ENCODE measurements at places on chromosomes 5 and 9.

- no peak for DNase-seq
Observed at GRCh38 chr5:123906698-123907295, 394.8 kb downstream of the CSNK1G3 start.

DNA sequence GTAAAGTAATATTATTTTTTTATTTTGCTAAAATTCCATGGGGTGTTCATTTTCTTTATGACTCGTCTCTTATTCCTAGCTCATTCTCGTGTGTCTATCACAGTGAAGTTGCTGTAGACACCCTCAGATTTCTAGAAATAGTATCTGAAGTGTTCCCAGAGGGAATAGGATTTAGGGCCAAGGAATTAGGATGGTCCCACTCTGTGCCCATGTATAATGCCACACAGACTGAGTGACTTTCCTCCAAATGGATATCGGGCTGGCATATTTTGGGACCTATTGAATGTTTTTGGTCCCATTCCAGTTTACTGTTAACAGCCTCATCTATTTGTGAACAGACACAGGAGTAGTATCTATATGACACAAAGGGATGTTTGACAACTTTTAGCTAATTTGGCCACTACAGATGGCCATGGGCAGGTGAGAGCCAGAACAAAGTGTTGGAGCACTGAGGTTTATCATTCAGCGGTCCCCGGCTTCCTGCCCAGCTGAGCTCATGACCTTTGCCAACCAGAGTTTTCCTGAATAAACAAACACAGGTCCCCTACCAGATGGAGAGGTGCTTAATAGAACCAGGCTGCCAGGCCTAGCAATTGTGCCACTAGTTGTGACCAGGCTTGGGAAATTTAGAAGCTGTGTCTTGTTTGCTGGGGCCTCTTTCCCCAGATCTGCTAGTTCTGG lies 46.9 kb downstream of the MAP1B start:
- no peak for DNase-seq

GRCh38 chr5:150946351-150946905 lies 41.6 kb upstream of the ZNF300 start:
- DNase-seq, result no peak

DNA sequence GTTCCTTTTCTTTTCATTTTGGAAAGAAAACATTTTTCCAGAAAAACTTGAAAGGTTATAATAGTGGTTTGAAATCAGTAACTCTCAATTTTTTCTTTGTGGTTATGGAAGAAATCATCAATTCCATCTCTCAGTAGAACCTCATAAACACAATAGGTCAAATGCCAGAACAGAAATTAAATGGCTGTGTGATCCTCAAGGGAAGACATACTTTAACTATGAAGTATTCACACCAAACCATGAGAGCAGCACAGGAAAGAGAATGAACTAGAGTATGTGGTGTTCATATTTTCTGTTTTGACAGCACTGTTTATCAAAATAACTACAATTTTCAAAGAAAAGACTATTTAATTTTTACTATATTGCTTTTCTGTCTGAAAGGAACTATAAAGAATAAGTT lies 29.7 kb upstream of the EFNA5 start:
- DNase-seq, result no peak

DNA sequence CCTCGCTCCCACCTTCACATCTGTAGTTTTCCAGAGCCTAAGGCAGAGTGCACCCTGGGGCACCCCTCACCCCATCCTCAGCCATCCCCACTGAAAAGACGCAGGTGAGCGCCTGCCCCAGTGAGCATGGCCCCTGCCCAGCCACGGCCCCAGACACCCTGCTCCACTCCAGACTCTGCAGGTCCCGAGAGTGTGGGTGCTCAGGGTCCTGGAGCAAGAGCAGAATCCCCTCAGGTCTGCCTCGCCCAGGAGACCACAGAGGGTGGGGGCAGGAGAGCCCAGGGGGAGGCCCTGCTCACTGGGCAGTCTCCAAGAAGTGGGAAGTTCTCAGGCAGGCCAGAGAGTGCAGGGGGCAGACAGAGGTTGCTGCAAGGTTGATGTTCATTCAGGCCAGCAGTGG lies 158.6 kb upstream of the PPP1R26 start:
- DNase-seq, result no peak

DNA sequence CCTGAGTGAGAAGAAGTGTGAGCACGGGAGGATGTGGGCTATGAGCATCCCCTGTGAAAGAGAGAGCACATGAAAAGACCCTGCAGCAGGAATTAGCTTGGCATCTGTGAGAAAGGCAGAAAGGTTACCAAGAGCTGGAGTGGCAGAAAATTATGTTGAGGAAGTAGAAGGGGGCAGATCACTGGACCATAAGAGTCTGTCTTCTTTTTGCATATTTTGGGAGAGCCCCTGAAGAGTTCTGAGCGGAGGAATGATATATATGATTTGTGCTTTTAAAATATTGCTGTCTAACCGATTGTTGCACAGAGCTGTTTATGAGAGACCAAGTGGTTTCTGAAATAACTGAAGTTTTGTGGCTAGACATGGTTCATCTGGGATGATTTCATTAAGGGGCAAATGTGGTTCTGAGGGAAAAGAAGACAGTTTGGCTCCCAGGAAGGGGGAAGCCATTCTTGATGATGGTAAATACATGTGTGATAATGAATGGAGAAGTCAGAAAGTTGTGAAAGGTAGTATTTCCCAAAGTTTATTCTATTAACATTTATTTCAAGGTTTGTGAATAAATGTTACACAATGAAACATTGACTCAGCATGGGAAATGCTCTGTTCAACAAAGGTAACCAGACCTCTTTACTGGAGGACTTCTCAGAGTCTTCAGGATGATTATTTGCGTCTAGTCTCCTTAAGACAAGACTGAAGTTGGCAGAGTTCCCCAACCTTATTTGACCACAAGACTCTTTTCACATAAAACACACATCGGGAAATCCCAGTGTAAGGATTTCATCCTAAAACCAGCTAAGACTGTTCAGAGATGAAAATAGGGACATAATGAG lies 31.5 kb upstream of the ADRB2 start:
- DNase-seq, result no peak

DNA sequence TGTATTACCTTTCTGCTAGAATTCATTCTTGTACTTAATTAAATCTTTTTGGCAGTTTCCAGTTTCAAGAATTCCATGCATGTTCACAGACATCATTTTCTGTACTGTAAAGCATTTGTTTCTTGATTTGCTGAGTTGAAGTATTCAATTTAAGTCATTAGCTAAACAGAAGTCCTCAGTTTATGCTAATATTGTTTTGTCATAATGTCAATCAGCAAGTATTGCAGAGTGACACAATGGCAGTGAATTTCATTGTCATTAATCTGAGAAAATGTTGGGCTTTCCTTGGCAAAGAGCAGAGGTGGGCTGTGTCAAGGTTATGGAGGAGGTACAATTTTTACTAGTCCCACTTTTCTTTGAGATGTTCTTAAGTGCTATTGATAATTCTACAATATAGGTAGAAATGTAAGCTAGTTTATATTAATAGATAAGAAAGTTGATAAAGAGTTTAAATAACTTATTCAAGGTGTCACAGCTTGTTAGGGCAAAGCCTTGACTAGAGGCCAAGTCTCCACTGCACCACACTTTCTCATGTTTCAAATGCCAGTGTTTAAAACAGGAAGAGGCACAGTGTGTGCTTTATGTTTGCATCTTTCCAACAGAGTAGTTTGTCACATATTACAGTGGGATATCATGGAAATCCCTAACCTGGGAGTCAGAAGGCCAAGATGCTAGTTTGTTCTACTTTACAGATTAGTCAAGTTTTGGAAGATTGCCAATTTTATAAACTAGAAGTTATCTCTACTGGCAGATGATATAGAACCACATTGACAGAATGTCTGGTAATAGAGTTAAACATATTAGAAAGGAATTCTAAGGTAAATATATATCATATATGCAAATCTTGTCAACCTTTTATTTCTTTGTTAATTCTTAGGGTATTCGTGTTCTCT lies 56.3 kb downstream of the SLF1 start:
- DNase-seq, result no peak

- DNase-seq, result no peak
Observed at GRCh38 chr9:74973714-74974113, 21.0 kb upstream of the C9orf40 start.

DNA sequence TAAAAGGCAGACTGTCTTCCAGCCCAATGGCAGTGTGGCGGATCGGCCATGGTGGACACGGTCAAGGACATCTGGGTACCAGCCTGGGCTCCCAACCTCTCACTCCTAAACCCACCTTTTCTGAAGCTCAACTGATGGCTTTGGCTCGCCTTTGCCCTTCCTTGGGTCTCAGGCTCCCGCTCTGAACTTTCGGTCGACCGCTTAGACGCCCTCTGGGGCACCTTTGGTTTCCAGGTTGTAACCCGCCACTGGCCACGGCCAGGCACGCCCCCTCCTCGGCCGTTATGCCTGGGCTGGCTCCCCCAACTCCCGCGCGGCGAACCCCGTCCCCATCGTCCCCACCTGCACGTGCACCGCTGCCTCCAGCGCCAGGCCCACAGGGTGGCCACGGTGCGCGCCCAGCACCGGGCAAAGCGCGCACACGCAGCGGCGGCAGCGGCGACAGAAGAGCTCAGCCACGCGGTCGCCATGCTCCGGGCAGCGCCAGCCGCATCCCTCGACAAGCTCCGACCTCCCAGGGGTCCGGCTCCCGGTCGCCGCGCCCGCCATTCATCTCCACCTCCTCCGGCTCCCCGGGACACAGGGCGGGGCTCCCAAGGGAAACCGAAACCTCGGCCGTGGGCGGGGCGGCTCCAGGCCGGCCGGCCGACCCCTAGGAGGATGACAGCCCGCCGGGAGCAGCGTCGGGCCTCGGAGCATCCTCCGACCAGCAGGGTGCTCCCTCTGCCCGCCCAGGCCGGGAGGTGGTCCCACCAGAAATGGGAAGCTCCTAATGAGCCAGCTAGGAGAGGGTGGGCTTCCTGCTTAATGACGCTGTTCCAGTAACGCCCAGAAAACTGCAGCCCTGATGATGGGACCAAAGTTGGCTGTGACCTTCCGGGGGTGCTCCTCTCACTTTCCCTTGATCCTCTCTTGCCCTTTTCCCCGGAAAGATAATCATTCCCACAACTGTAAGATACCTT lies at the start of gene TRIM14:
Gene TRIM14, minus strand, starts transcription at position 583 of the 962 bp plus-strand sequence. Its CDS starts 34 bp downstream, at position 549.
- no peak for DNase-seq
